Activated B cell treated with CpG ODN at 0.5 μM for 24 hours (primary cell): ENCODE measurements at places on chromosomes 3 and 15. TPM values are rescaled to one million over a fixed set of nuclear protein-coding genes. Genes with fewer than 3 reads are reported as not detected.

TUBGCP4 gene
- 24.0 and 31.2 TPM in 2 replicates for total RNA-seq

SCAANT1 gene
- not detected in 2 replicates for total RNA-seq

DNASE1L3 gene
- 7.2 and 8.1 TPM in 2 replicates for total RNA-seq

AADACL2 gene
- total RNA-seq, result not detected in 2 replicates

PPM1L gene
- 5.8 and 6.6 TPM in 2 replicates for total RNA-seq

CHRM5 gene
- total RNA-seq, result not detected in 2 replicates

WNT7A gene
- not detected in 2 replicates for total RNA-seq

NOX5 gene
- 0.05 and 0.09 TPM in 2 replicates for total RNA-seq

SLC35G2 gene
- 4.2 and 4.3 TPM in 2 replicates for total RNA-seq

MCTP2 gene
- 46.0 and 54.2 TPM in 2 replicates for total RNA-seq

TGM4 gene
- total RNA-seq, result not detected in 2 replicates

ZNF501 gene
- 6.2 and 6.5 TPM in 2 replicates for total RNA-seq

FANCD2OS gene
- total RNA-seq, result not detected in 2 replicates

MYH15 gene
- total RNA-seq, result 0.02 and 0.09 TPM in 2 replicates

MLF1 gene
- total RNA-seq, result not detected in 2 replicates

A4GNT gene
- not detected in 2 replicates for total RNA-seq

ZBTB47 gene
- 0.88 and 1.1 TPM in 2 replicates for total RNA-seq

CD276 gene
- total RNA-seq, result 0.38 TPM in 1 of 2 replicates, not detected in the other

KLHL40 gene
- total RNA-seq, result not detected in 2 replicates

GCSAM gene
- 16.0 and 17.3 TPM in 2 replicates for total RNA-seq

OPA1 gene
- 76.1 and 80.6 TPM in 2 replicates for total RNA-seq

SCAMP5 gene
- 0.44 and 0.62 TPM in 2 replicates for total RNA-seq

IL5RA gene
- total RNA-seq, result not detected in 2 replicates

CD86 gene
- 31.2 and 31.7 TPM in 2 replicates for total RNA-seq

GP5 gene
- total RNA-seq, result 0.18 and 0.22 TPM in 2 replicates

BUB1B gene
- total RNA-seq, result 3.9 and 4.2 TPM in 2 replicates

GPR27 gene
- total RNA-seq, result not detected in 2 replicates

SPRED1 gene
- 1.3 and 1.4 TPM in 2 replicates for total RNA-seq

CCRL2 gene
- total RNA-seq, result 1.9 TPM in 2 replicates

STRA6 gene
- total RNA-seq, result not detected in 2 replicates

GPR62 gene
- total RNA-seq, result not detected in 2 replicates

DUOXA2 gene
- not detected in 2 replicates for total RNA-seq

TICRR gene
- 0.69 TPM in 2 replicates for total RNA-seq

POLR2M gene
- total RNA-seq, result 53.8 and 65.2 TPM in 2 replicates

ACVR2B gene
- total RNA-seq, result 1.4 TPM in 2 replicates

TGM5 gene
- total RNA-seq, result 0.11 and 0.17 TPM in 2 replicates

HRG gene
- total RNA-seq, result not detected in 2 replicates

CASR gene
- 0.02 TPM in 1 of 2 replicates, not detected in the other for total RNA-seq

PLS1 gene
- total RNA-seq, result 0.66 and 0.91 TPM in 2 replicates

CLDN16 gene
- total RNA-seq, result not detected in 2 replicates

ADAMTSL3 gene
- not detected in 2 replicates for total RNA-seq

TM4SF18 gene
- total RNA-seq, result not detected in 2 replicates

MESP1 gene
- 0.24 and 0.71 TPM in 2 replicates for total RNA-seq

NR2E3 gene
- total RNA-seq, result not detected in 2 replicates
